ENCODE measurements at places on chromosomes 5 and 9. TPM values are rescaled to one million over a fixed set of nuclear protein-coding genes. Genes with fewer than 3 reads are reported as not detected.

- DNase-seq, result no peak
Measured at GRCh38 chr5:128432913-128433440, 105.1 kb downstream of the FBN2 start.

DNA sequence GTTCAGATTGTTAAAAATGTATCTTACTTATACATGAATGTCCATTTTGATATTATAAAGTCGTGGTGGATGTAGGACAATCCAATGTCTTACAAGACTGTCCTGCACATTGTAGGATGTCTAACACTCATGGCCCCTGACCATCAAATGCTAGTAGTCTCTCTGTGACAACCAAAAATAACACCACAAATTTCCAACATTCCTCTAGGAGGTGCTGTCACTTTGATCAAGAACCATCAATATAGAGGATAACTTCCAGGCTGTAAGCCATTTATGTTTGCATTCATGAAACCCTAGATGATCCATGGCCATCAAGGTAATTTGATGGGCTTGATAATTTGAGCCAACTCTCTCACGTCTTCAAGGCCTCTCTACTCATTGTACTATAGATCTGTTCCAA is 20.5 kb upstream of the ZFR start:
- DNase-seq, result no peak

INSL6 gene
- total RNA-seq, result not detected

GRCh38 chr5:160507221-160507721 is 85.6 kb downstream of the PTTG1 start:
- DNase-seq, result no peak

- DNase-seq, result no peak
Measured at GRCh38 chr5:111075520-111075919, 4.0 kb downstream of the TSLP start.

GRCh38 chr9:21554813-21555212 is 72.7 kb upstream of the IFNE start:
- DNase-seq, result no peak

- no peak for DNase-seq
Measured at GRCh38 chr9:127754099-127755060, 19.3 kb upstream of the TOR2A start.

All from adrenal gland (tissue), 19 donors.